CD4-positive, alpha-beta T cell treated with Interferon alpha-2 for 1 hour (primary cell): ENCODE measurements at places on chromosomes 7 and 10.
A peak's percentile ranks its signal among the peaks of the same experiment; 100 is the strongest.

DNA sequence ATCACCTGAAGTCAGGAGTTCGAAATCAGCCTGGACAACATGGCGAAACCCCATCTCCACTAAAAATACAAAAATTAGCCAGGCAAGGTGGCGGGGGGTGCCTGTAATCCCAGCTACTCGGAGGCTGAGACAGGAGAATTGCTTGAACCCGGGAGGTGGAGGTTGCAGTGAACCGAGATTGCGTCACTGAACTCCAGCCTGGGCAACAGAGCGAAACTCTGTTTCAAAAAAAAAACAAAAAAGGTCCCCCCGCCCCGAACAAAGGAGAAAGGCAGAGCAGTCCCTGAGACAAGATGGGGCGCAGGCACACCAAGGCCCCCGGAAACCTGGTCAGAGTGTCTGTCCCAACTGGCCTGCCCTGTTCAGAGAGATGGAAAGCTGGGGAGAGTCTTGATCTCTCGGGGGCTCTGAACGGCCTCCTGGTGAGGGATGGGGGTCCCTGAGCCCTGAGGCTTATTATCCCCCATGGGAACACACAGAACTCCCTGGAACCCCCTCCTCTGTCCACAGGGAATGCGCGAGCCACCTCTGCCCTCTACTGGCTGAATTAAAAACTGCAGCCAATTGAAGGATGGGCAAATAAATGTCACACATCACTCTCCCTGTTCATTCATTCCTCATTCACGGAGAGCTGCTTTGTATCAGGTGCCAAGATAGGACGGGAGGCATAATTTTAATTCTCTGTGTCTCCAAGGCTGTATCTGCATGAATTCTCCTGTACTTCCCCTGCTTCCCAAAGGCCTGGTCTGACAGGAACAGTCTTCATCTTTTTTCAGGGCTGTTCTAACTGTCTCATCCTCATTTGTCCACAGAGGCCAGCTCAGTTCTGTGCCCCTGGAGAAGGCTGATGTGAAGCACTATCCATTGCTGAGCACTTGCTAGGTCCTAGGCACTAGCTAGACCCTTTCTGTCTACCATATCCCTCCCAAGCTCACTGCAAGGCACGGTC lies 28.9 kb downstream of the MAT1A start:
- no peak for DNase-seq

DNA sequence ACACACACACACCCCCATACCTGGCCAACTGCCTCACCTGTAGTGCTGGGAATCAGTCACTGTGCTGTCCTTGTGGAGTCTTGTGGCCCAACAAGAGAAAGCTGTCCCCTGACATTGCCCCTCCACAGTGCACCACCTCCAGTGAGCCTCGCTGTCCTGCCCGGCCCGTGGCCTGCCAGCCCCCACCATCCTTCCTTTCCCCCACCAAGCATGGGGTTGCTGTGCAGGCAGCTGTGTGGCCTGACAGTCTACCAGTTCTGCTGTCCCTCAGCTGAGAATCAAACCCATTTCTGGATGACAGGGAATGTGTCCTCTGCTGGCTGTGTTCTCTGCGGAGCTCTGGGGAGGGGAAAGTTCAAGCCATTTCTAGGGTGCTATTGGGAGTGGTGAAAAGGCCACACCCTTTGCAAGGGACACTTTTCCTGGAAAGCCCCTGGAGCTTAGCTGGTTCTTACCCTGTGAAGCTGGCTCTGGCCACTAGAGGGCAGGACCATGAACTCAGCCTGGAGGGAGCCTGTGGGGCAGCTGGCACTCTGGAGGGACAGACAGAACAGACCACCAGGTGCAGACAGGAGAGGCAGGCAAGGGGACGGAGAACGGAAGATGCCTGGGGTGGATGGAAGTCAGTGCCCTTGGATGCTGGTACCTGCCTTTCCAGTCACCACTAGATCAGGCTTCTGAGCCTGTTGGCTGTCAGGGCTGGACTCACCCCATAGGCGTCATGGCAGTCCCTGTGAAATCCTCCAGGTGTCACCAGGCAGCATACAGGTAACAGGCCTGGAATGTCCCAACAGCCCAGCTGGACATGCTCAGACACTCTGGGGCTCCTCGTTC lies 10.5 kb upstream of the MTPAP start:
- DNase-seq: peak; percentile 59

DNA sequence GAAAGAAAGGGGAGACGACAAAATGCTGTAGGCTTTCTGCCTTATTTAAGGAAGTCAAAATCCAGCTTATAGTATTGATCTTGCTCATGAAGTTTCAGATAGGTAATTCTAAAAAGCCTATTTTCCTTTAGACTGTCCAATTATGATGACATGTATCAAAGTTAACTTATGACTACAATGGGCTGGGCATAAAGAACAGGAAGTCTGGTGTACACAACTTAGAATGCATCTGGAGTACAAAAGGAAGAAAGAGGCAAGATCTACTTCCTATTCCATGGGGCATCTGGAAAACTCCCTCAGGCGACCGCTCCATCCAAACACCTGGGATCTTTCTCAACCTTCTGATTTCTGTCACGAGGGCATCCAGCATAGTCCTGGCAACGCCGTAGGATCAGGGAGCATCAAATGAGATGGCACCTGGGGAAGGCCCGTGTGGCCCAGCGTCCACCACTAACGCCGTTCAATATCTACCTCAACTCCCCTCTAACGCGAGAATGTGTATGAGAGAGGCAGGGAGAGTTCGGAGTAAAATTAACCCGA lies 512 bp downstream of the FAM24B start:
- DNase-seq: no peak

GRCh38 chr10:129462257-129462795 lies 4.7 kb upstream of the MGMT start:
- DNase-seq: no peak

DNA sequence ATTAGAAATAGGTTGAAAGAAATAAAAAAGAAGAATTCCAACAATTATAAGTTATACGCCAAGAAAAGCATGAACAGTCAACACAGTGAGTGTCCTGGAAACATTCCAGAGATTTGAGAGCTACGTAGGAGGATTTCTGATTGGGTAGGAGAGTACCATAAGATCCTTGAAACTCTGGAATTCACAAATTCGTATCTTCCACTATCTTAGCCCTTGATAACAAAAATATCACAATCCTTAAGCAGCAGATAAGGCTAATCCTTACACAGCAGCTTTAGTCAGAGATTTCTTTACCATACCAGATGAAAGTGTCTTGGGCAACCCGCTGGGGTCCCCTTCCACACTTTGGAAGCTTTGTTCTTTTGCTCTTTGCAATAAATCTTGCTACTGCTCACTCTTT lies 8.2 kb downstream of the TPK1 start:
- DNase-seq: no peak

- no peak for DNase-seq
Measured at GRCh38 chr10:47326306-47326926, 4.2 kb downstream of the GDF2 start.

DNA sequence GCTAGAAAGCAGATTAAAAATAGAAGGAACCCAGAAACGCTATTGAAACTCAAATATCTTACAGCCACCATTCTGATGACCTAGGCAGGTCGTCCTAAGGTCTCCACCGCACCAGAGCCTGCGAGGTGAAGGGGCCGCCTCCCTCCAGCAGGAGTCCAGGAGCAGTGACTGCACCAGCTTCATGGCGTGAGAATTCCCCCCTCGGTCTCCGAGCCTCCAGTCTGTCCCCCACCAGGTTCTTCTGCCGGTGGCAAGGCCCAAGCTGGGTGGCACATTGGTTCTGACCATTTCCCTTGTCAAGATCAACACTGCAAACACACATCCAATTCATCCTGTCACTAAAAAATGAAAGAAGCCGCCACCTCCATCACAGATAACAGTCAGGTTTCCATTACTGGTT lies 98.7 kb downstream of the DIP2C start:
- DNase-seq: no peak

- DNase-seq: no peak
Measured at GRCh38 chr10:4067931-4068561, 283.0 kb upstream of the KLF6 start.
